ENCODE measurements at places on chromosomes 12 and 14. TPM values are rescaled to one million over a fixed set of nuclear protein-coding genes. Genes with fewer than 3 reads are reported as not detected.

AKAP5 gene
- total RNA-seq, result 0.45 TPM

VASH1 gene
- total RNA-seq, result 4.0 TPM

NELL2 gene
- total RNA-seq, result 0.07 TPM

ST8SIA1 gene
- total RNA-seq, result 0.11 TPM

CLEC14A gene
- total RNA-seq, result not detected

PDE3A gene
- 5.6 TPM for total RNA-seq

GYS2 gene
- total RNA-seq, result not detected

RBM25 gene
- 56.9 TPM for total RNA-seq

PRIMA1 gene
- total RNA-seq, result 0.38 TPM

C12orf54 gene
- total RNA-seq, result not detected

EEA1 gene
- 6.7 TPM for total RNA-seq

HPD gene
- 1.5 TPM for total RNA-seq

ACADS gene
- total RNA-seq, result 10.1 TPM

ZC2HC1C gene
- 3.0 TPM for total RNA-seq

PPP1R3E gene
- total RNA-seq, result 4.4 TPM

INHBC gene
- total RNA-seq, result not detected

FAM186B gene
- total RNA-seq, result 0.08 TPM

GPRC5D gene
- total RNA-seq, result not detected

Measured in A549 treated with DMSO at 1 μM for 4 hours (cell line).